T-helper 22 cell (primary cell): ENCODE measurements at places on chromosomes 1 and 21.

DNA sequence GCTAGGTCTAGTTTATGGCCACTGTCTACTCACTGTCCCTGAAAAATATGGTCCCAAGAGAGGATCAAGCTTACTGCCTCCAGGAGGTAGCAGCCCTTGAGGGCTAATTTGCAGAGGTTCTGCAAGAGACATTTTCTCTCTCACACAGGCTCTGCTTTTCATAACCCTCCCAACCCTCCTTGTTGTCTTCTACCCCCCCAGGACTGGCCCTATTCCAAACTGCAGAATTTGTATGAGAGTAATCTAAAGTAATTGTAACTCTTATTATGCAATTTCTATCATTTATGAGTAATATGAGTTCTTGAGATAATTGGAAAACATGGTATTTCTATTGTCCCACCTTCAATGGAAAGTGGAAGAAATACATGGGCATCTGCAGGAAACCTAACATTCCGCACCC lies 70.4 kb upstream of the CD55 start:
- DNase-seq, result no peak

- no peak for DNase-seq
Observed at GRCh38 chr1:156898161-156898566, 4.6 kb downstream of the PEAR1 start.

GRCh38 chr1:165703648-165704047 lies 5.3 kb upstream of the ALDH9A1 start:
- no peak for DNase-seq

DNA sequence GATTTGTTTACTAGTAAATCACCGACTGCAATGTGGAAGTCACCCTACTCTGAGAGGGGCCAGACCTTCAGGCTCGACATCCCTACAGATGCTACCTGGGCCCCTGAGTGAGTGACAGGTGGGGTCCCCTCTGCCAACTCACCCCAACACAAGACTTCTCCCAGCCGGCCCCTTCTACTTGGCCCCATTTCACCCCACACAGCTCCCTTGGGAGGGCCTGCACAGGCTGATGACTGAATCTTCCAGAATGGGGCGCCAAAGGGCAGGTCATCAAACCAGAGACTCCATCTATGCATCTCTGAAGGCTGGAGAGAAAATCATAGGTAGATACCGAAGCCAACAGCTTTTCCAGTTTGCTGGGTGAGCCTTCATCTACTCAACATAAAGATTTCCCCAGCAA lies 9.4 kb upstream of the S100A8 start:
- DNase-seq, result no peak

GRCh38 chr1:10866321-10867093 lies 70.1 kb upstream of the CASZ1 start:
- no peak for DNase-seq

- no peak for DNase-seq
Observed at GRCh38 chr1:227299688-227300087, 18.6 kb downstream of the CDC42BPA start.

- DNase-seq, result no peak
Observed at GRCh38 chr1:165054627-165055026, 301.9 kb downstream of the LMX1A start.

GRCh38 chr1:9569267-9569666 lies 19.4 kb upstream of the TMEM201 start:
- no peak for DNase-seq

DNA sequence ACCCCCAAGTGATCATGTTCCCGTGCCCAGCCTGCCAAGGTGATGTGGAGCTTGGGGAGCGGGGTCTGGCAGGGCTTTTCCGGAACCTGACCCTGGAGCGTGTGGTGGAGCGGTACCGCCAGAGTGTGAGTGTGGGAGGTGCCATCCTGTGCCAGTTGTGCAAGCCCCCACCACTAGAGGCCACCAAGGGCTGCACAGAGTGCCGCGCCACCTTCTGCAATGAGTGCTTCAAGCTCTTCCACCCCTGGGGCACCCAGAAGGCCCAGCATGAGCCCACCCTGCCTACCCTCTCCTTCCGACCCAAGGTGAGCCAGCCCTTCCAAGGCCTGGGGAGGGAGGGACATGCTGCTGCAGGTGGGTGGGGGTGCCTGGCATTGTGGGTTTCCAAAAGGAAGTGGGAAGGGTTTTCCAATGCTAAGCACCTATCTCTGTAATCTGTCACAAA lies 2.3 kb downstream of the TRIM46 start:
- DNase-seq, result no peak

- DNase-seq, result no peak
Observed at GRCh38 chr1:213201380-213202155, 150.5 kb downstream of the RPS6KC1 start.

- no peak for DNase-seq
Observed at GRCh38 chr1:92504291-92505014, 17.7 kb upstream of the GFI1 start.

GRCh38 chr21:29638761-29639327 lies 301.0 kb downstream of the GRIK1 start:
- DNase-seq, result no peak

DNA sequence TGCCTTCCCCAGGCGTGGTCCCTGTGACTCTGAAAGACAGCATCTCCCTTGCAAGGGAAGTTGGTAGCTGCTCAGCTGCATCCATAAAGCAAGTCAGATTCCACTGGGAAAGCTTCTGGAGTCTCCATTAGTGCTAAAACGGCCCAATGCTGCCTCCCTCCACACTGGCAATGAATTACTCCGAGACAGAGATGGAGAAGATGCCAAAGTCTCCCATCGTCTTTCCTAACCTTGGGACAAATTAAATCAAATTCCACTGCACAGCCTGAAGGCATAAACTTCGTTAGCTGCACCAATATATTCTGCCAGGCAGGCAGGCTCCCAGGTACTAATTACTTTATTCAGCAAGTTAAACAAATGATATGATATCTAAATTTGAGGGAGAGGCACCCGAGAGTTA lies 106.3 kb upstream of the GJB5 start:
- DNase-seq, result no peak

GRCh38 chr1:224739997-224740684 lies 124.0 kb downstream of the CNIH3 start:
- no peak for DNase-seq

GRCh38 chr1:194658090-194658439 lies 1471.7 kb upstream of the B3GALT2 start:
- DNase-seq, result no peak

- no peak for DNase-seq
Observed at GRCh38 chr1:217332431-217333065, 298.3 kb downstream of the GPATCH2 start.

- DNase-seq, result no peak
Observed at GRCh38 chr1:245768596-245768995, 613.8 kb downstream of the KIF26B start.

DNA sequence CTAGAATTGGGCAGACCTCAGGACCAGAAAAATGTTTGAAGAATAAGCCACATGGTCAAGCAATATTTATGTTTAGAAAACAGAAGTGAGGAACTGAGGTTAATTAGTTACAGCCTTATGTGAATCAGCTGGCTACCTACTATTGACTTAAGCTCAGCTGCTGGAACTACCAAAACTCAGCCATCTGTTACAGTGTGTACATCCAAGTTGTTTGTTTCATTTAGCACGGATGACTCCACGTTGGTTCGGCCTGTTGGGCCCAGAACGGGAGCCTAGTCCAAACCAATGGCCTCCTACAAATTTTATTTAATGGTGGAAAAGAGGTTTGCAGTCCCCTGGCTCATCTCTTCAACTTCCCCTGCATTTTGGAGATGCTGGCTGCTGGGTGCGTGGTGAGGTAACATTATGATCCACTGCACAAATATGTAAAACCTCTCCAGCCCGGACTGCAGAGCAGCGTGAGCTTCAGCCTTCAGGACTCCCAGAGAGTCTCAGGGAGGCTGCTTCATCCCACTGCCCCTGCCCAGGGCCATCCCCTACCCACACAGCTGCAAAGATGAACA lies 143.4 kb downstream of the ZZZ3 start:
- DNase-seq, result no peak

GRCh38 chr1:39776400-39776713 lies 5.2 kb upstream of the OXCT2 start:
- DNase-seq, result no peak

- DNase-seq, result no peak
Observed at GRCh38 chr21:42705346-42705745, 51.9 kb downstream of the PDE9A start.
